GM23248 (cell line): ENCODE measurements at places on chromosomes 13 and 19. TPM values are rescaled to one million over a fixed set of nuclear protein-coding genes. Genes with fewer than 3 reads are reported as not detected.
A peak's percentile ranks its signal among the peaks of the same experiment; 100 is the strongest.

- peak; percentile 89 for DNase-seq
These were observed 21.3 kb upstream of the MTRF1 start for GRCh38 chr13:41284512-41285288.

- no peak for DNase-seq
These were observed 37.2 kb downstream of the KCNRG start for GRCh38 chr13:50052478-50052877.

DNA sequence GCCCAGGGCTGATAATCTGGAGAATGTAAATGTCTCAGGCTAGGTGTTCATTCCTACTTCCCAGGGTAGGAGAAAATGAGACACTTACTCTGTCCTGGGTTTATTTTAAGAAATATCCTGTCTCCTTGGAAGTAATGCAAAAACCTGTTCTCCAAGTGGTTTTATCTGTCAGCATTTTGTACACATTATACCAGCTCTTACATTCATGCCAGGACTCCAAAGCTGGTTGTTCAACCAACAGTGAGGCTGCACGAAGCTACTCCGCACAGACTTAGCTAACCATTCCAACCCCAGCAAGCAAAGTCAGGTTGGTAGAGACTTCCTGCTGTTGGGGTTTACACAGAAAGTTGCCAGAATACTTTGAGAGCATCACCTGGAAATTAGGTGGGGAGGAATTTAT is 55.6 kb downstream of the SLC7A1 start:
- DNase-seq: no peak

- peak; percentile 57 for DNase-seq
These were observed 2.0 kb downstream of the NPAS1 start for GRCh38 chr19:47021536-47022139.

DNA sequence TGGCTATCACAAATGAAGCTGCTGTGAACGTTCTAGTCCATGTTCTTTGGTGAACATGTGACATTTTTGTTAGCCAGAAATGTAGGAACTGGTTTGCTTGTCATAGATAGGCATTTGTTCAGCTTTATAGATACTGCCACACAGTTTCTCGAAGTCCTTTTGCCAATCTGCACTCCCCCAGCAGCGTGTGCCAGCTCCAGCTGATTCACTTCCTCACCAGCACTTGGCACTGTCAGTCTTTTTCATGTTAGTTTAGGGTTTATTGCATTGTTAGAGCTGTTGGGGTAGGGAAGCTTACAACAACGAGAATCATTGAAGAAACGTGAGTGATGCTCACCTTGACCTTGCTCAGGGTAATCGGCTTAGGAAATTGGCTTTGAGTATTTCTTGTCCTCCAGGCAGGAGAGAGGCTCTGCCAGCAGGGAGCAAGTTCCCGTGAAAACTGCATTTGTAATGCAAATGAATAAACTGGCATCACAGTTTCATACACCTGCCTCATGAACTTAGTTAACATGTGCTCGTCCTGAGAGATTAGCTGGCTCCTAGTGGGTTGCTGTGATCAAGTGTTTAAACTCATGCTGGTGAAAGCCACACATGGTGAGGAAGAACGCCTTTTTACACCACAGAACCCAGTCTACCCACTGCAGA is 83.9 kb downstream of the ING1 start:
- peak; percentile 54 for DNase-seq

DNA sequence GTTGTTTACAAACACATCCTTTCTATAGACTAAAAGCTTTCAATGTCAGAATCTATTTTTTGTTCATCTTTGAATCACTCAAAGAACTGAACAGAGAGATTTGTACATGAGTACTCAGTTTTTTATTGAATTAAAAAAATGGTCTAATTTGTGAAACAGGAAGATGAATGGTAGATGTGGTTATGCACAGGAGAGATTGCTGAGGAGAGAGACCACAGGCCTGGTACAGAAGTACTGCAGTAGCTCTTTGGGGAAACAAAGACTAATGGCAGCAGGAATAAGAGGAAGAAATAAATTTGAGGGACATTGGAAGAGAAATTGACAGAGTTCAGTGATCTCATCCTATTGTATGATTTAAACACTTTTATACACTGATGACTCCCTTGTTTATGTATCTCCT is 222.0 kb upstream of the ARGLU1 start:
- DNase-seq: no peak

- no peak for DNase-seq
These were observed 169.4 kb downstream of the B3GLCT start for GRCh38 chr13:31369213-31369612.

- no peak for DNase-seq
These were observed 196.5 kb downstream of the GPC6 start for GRCh38 chr13:93422980-93423543.

DNA sequence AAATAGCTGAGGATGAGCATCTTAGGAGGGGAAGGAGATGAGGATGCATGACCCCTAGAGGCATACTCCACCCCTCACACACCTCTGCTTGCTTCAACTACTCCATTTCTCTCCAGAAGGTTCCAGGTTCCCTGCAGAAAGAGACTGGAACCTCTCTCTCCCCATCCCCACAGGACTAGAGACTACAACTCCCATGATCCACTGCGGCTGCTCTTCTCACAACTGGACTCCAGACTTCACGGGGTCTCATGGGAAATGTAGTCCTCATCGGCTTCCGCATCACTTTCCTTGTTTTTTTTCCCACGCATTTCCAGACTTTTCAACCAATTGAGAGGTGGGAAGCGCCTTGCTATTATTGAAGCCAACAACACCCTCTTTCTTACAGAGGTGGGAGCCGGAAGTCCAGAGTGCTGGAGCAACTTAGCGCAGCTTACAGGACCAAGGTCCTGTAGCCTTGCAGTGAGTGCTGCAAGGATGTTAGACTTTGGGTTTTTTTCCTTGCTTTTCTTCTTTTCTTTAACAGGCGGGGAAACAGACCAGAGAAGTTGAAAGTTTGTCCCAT is 13.9 kb upstream of the CACNG6 start:
- DNase-seq: peak; percentile 93

Gene ZNF726
- total RNA-seq: 0.89 and 4.8 TPM in 2 replicates

Gene CTXN1
- total RNA-seq: 3.5 and 9.0 TPM in 2 replicates

Gene RPS19
- 296 and 881 TPM in 2 replicates for total RNA-seq

Gene LPAR6
- 2.8 and 8.1 TPM in 2 replicates for total RNA-seq

Gene ACER1
- 0.22 and 1.0 TPM in 2 replicates for total RNA-seq

Gene SPRED3
- total RNA-seq: 2.1 and 7.7 TPM in 2 replicates

Gene DKKL1
- total RNA-seq: 0.63 TPM in 1 of 2 replicates, not detected in the other

Gene STOML3
- total RNA-seq: not detected in 2 replicates

Gene PDE4C
- under 0.01 and 0.22 TPM in 2 replicates for total RNA-seq
